Cerebellum (tissue), 4 donors: ENCODE measurements at places on chromosomes 11 and 22. TPM values are rescaled to one million over a fixed set of nuclear protein-coding genes. Genes with fewer than 3 reads are reported as not detected.
A peak's percentile ranks its signal among the peaks of the same experiment; 100 is the strongest.

- DNase-seq: no peak
Observed at GRCh38 chr11:126060757-126061171, 1.9 kb downstream of the CDON start.

DNA sequence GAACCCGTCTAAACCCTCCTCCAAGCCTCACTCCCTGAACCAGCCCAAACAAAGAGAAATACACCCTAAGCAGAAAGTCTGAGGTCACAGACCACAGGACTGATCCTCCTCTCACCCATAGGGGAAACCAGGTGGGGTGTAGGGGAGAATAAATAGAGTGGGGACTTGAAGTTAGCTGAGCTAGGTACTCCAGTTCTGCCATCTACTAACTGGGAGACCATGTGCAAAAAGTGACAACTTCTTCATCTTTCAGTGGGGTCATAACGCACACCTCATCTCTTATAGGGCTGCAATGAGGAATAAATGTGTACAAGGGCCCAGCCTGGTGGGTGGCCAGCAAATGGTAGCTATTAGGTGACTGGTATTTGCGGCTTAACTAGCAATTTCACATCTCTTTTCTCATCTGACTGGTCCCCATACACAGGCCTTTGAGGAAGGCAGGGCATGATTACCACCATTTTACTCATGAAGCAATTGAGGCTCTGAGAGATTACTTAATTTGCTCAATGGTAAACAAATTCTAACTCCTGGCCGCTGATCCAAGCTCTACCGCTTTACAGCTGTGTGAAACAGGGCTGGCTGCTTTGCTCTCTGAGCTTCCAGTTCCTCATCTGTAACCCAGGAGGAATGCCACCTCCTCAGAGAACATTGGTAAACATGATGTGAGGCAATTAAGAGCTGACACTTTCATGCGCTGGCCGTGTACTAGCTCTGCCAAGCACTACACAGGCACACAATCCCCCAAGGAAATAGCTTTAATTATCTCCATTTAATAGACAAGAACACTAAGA is 16.6 kb downstream of the TBC1D10A start:
- DNase-seq: no peak

Gene TNNT3
- total RNA-seq: 0.64 TPM

GRCh38 chr11:65501472-65502273 is 2.8 kb downstream of the MALAT1 start:
- no peak for DNase-seq

DNA sequence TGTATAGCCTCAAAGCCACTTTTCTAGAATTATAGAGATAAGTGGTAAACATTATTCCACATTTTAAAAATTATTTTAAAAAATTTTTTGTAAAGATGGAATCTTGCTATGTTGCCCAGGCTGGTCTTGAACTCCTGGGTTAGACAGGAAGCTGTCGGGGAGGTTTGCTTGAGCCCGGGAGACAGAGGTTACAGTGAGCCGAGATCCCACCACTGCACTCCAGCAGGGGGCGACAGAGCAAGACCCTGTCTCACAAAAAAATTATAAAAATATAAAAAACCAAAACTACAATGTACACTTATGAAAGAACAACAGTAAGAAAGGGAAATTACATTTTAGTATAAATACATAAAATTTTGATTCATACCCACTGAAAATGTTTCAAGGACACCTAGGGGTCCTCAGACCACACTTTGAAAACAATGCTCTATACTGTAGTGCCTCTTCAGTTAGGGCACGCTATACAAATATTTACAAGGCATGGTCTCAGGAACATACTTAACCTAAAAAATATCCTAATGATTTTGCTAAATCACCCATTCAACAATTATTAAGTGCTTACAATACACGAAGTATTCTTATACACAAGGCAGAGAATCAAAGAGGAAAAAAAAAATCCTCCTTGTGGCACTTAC is 111.2 kb downstream of the MRTFA start:
- no peak for DNase-seq

DNA sequence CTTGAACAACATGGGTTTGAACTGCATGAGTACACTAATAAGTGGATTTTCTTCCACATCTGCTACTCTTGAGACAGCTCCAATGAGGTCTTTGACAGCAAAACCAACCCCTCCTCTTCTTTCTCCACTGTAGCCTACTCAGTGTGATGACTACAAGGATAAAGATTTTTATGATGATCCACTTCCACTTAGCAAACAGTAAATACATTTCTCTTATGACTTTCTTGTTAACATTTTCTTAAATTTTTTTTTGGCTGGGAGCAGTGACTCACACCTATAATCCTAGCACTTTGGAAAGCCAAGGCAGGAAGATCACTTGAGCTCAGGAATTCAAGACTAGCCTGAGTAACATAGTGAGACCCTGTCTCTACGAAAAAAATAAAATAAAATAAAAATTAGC is 9.9 kb upstream of the EIF4G2 start:
- DNase-seq: no peak

DNA sequence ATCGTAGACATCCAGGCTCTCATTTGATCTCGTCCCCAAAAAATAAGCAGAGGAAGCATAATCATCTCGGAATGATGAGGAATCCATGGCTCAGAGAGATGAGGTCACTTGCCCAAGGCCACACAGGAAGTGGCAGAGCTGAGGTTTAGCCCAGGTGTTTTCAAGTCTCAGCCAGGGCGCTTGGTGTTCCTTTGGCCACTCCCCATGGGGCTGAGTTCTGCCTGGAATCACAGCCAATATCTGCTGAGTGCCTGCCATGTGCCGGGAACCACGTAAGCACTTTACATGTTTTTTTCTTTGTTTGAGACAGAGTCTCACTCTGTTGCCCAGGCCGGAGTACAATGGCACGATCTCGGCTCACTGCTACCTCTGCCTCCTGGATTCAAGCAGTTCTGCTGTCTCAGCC is 29.5 kb upstream of the MYH9 start:
- no peak for DNase-seq

Gene THRSP
- 0.45 TPM for total RNA-seq

DNA sequence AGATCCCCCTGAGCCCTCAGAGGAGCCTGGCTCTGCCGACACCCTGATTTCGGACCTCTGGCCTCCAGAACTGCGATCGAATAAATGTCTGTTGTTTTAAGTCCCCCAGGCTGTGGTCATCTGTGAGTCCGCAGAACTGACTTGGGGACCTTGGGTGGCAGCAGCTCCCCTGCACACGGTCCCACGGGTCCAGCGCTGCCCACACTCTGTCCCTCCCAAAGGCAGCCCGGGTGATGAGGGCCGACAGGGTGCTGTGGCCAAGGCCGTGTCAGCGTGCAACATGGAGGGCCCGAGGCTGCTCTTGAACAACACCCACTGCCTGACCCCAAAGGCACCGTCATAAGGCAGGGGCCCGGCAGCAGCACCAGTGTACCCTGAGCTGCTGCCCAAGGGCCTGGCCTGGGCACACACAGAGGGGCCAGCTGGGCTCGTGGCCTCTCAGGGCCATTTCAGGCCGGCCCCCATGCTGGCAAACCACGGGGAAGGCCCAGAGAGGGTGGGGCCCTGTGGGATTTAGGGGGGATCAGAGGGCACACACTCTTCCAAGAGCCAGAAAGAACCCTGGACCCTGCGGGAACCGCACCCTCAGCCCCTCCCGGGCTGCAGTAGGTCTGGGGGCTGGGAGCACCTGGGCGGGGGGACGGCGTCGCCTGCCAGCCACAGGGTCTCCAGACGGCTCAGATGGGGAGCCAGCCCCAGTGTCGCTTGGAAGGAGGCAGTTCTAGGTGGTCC is 77.1 kb upstream of the PRR5 start:
- DNase-seq: no peak

GRCh38 chr11:37605229-37605628 is 1007.2 kb upstream of the RAG2 start:
- no peak for DNase-seq

Gene HEPN1
- total RNA-seq: not detected

DNA sequence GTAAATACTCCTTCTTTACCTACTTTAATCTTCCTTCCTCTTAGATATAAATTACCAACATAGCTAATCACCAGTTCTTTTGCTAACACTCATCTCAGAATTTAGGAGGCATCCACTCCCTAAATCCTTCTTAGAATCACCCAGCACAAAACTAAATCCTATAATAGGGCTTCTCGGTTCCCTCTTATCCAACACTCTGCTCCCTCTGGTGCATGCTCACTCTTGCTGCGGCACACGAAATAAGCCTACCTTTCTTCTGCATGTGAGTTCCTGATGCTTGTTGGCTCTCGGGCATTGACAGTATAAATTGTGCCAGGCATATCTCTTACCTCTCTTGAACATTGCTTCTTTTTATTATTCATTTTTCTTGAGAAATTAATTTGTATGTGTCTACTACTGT is 61.0 kb downstream of the OR5AK2 start:
- no peak for DNase-seq

DNA sequence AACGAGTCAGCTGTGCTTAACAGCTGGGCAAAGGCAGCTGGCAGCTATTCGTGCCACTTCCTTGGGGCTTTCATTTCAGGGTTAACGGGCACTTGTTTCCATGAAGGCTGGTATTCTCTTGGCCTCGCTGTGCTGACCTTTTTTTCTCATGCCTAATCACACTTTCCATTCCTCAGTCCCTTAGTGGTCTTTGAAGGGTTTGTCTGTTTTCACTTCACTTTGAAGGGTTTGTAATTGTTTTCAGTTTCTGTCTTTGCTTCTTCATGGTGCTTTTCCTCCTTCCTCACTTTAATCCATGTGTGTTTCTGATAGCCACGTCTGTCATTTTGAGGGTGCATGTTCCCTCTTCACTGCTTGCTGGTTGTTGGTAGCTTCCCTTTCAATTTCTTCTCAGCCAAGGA is 24.6 kb downstream of the PPIL2 start:
- DNase-seq: no peak

Gene FOSL1
- total RNA-seq: not detected

Gene ZNF280A
- total RNA-seq: not detected

Gene GRM5
- total RNA-seq: 49.5 TPM

- DNase-seq: peak; percentile 29
Observed at GRCh38 chr22:42433754-42434682, 1.8 kb upstream of the NFAM1 start.

- no peak for DNase-seq
Observed at GRCh38 chr11:35539781-35540281, 14.4 kb upstream of the PAMR1 start.
